ENCODE measurements at places on chromosomes 1 and 21.
A peak's percentile ranks its signal among the peaks of the same experiment; 100 is the strongest.

DNA sequence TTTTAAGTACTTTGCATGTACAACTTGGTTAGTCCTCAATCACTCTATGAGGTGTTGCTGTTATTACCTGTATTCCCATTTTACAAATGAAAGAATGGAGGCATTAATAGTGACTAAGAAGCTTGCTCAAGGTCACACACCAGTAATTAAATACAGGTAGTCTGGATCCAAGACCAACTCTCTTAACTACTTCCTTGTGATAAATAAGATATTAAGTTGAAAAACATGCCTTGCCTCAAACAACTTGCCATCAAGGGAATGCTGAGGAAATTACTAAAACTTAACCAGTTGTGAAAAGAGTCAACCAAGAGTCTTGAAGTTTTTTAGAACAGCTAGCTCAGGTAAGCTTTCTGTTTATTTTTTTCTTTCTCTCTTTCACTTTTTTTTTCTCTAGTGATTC, 21.0 kb upstream of the LAMC1 start:
- DNase-seq = no peak

- DNase-seq = no peak
Observed at GRCh38 chr1:75092141-75092540, 42.0 kb upstream of the LHX8 start.

DNA sequence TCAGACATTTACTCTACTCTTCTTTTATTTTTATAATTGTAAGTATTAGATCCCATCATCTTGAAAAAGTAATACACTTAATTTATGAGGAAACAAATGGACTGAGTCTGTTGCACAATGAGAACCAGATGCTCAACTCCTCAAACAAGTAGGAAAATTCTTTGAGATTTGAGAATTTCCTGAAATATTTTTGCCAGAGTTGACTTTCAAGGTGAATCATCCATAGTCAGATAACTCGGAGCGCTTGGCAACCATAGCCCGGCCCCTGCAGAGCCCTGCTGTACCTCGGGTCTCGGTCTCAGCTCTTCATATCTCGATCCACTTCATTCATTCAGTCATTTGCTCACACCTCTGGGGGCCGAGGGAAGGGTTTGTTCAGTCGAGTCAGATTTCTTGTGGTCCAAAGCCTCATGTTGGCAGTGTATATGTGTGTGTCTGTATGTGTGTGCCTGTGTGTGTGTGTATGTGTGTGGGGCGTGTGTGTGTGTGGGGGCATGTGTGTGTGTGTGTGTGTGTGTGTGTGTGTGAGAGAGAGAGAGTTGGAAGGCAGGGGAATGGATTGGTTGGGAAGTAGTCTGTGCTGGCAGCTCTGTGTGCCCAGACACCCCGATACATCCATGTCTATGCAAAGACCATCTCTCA, 18.1 kb upstream of the PCP4 start:
- DNase-seq = no peak

- no peak for DNase-seq
Observed at GRCh38 chr1:192914696-192915095, 105.9 kb downstream of the RGS2 start.

DNA sequence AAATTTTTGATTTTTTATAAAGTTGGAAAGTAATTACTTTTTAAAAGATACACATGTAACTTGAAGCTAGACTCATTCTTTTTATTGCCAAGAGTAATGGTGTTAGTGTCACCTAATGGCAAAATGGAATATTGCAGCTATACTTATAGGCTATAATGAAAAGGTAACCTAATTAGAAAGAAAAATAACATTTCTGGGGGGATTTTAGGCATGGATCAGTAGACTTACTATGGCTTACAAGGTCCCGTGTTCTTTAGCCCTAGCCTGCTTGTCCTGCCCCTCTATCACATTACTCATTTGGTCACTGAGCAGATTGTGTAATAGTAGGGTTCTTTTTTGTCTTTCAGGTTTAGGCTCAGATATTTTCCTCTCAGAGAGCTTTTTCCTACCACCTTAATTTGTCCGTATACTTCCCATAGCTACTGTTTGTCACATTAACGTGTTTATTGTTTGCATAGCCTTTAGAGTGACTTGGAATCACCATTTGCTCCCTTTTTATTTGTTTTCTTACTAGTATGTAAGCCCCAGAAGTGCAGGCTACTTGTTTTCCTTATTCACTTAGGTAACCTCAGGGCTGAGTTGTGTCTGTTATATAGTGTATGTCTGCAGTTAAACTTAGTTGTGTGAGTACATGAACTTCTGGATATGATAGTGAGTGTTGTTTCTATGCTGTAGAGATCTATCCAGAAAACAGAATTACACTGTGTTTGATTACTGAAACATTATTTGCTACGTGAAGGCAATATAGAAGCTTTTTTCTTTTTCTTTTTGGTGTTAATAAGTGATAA, 58.7 kb downstream of the RABGAP1L start:
- DNase-seq = no peak

GRCh38 chr21:39377444-39378050, 28.7 kb upstream of the HMGN1 start:
- no peak for DNase-seq

- DNase-seq = no peak
Observed at GRCh38 chr1:51842261-51842660, 36.3 kb downstream of the NRDC start.

DNA sequence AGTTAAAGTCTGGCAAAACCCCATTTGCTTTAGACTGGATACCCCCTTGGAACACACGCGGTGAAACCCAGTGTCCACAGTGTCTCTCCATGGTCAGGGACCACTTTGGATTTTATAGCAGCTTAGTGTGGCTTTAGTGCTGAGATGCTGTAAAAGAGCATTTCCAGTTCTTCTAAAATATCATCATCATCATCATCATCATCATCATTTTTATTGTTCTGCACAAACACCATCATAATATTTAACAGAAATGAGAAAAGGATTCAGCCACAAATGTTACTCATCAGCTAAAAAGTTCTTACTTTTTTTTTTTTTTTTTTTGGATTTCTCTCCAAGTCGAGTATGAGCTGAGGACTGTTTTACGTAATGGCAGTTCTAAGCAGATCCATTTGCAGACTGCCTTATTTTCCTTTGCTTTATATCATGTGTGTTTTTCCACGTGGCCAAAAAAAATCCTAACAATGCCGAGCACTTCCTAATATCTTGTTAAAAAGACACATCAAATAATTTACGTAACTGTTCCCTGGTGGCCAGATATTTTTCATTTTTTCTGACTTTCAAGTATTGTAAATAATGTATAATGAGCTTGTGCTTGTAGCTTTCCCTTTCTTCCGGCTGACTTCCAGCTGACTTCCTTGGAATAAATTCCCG, 62.8 kb downstream of the EVA1C start:
- no peak for DNase-seq

DNA sequence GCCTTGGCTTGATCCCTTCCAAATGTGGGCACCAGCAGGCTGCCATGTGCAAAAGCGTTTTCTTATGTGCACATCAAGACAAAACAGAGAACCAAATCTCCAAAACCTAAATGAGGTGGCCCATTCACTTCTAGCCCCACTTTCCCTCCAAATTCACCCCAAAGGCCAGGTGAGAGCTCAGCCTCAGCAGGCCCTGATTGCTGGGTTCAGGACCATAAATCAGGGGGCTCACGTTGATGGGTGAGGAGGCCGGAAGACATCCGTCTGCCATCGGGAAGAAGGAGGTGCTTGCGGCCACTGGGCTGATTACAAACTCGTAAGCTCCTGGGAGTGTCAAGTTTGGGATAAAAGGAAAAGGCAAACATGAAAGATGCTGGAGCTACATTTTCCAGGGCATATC, 86.7 kb upstream of the CLDN14 start:
- no peak for DNase-seq

- DNase-seq = no peak
Observed at GRCh38 chr1:167373398-167373797, 144.9 kb downstream of the CD247 start.

GRCh38 chr1:99919220-99919619, 50.6 kb upstream of the SLC35A3 start:
- no peak for DNase-seq

DNA sequence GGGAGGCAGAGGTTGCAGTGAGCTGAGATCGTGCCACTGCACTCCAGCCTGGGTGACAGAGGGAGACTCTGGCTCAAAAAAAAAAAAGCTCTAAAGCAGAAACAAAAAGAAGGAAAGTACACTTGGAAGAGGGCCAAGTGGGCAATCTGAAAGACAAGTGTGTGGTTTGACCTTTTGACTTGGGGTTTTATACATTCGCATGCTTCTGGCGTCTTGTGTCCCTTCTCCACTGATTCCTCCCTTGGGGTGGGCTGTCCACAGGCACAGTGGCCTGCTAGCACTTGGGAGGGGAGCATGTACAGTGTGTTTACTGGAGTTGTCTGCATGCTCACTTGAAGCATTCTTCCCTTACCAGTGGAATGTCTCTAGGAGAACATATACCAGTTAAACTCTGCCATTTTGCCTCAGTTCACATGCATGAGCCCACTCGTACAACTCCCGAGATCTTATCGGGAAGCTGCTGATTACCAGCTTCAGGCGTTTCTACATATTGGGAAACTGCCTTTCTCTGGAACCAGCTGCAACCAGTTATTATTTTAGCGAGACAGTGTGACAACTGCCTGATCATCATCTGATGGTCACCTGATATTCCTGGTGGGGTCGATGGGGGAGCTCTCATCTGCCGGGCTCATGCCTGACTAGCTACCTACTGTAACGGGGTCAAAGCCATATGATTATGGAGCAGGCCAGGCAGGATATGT, 113.5 kb upstream of the ZNF678 start:
- DNase-seq = no peak

DNA sequence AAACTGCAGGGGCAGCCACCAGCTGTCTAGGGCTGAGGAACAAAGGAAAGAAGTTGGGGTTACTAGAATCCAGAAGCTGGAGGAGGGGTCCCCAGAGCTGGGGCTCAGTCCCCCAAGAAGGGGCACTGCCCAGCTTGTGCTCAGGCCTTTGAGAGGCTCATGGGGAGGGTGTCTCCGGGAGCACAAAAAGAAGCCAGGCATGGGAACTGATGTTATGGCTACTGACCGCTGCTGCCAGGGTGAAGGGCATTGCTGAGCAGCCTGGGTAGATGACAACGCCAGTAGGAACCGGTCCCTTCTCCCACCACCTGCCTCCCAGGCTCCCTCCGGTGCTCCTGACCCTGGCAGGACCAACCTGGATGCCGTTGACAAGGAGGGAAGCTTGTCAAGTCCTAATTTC, 762.5 kb upstream of the TPTE start:
- DNase-seq = no peak

- no peak for DNase-seq
Observed at GRCh38 chr1:235720544-235720943, 71.0 kb upstream of the GNG4 start.

- DNase-seq = no peak
Observed at GRCh38 chr21:44778094-44778493, 23.5 kb downstream of the UBE2G2 start.

DNA sequence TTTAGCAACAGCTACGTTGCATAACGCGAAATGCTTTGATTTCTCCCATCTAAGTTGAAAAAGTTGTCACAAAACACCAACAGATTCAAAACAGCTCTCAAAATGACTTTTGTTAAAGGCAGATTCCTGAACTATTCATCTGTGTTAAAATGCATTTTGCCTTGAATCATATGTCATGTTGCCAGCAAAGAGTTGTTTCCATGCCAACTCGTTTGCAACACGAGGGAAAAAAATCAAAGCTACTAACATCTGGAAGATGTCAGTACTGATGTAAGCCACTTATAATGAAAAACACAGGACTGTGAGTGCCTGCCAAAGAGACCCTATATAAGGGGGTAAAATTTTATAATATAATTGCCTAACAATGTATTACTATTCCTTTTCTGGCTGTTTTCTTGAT, 182.7 kb upstream of the PTBP2 start:
- DNase-seq = no peak

DNA sequence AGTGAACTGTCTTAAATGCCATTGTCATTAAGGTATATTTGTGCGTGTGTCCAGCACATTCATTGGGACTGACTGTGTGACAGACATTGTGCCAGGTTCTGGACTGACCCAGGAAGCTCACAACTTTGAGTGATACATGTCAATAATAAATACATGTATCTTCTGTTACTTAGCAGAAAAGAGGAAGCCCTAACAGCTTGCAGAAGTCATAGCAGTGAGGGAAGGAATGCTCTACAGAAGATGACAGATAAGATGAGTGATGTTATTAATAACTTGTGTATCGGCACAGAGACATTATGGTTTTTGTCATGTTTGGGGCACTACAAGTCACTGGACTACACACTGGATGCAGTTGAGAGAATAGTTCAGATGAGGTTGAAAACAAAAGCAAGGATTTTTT, 1.2 kb upstream of the SRSF11 start:
- DNase-seq = no peak

DNA sequence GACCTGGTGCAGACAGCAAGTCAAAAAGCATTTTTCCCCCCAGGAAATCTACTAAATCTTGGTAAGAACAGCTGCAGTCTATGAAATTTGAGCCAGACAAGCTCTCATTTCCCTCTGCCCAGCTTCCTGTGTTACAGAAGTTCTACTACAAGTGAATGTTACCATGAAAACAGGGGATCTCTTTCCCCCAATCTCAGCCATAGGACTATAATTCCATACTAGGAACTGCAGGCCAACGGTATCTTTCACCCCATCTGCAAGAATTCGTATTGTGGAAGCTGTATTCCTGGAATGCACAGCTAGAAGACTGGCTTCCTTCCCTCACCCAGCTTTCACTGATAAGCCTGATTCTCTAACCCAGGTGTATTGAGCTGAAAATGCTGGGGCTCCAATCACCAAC, 1655.4 kb downstream of the BRINP3 start:
- DNase-seq = no peak

- no peak for DNase-seq
Observed at GRCh38 chr1:8094481-8095241, 68.6 kb upstream of the ERRFI1 start.

GRCh38 chr1:209751627-209752231, 4.1 kb upstream of the TRAF3IP3 start:
- DNase-seq = peak; percentile 23

- DNase-seq = no peak
Observed at GRCh38 chr21:45113543-45113942, 39.2 kb downstream of the ADARB1 start.

GRCh38 chr1:66644331-66644730, 107.9 kb upstream of the DYNLT5 start:
- no peak for DNase-seq

DNA sequence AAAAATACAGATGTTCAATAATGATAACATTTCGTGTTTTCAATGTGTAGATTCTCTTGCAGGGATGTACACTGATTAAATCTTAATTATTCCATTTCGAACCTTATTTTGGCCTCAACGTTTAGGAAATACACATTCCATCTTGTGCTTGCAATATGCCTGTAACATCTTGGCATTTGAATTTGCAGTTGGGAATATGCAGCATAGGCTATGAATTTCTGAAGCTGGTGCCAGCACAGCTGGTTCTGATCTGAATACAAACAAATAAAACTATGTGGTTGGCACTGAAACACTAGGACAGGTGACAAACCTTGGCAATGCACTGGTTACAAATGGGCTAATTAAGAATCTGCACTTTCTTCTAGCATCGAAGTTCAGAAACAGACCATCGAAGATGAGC, 108.4 kb downstream of the ERG start:
- no peak for DNase-seq

Measured in activated T-helper 9 cell treated with anti-CD3 and anti-CD28 coated beads, Interleukin-2, amount 50 U/mL, for 16 hours (primary cell).